ENCODE measurements at places on chromosomes 12 and 14.

GRCh38 chr14:54444681-54445080 lies 3.5 kb upstream of the CNIH1 start:
- DNase-seq, result no peak

- no peak for DNase-seq
Observed at GRCh38 chr12:8985213-8985754, 4.1 kb upstream of the KLRG1 start.

- no peak for DNase-seq
Observed at GRCh38 chr14:61101803-61102548, 120.9 kb downstream of the SLC38A6 start.

DNA sequence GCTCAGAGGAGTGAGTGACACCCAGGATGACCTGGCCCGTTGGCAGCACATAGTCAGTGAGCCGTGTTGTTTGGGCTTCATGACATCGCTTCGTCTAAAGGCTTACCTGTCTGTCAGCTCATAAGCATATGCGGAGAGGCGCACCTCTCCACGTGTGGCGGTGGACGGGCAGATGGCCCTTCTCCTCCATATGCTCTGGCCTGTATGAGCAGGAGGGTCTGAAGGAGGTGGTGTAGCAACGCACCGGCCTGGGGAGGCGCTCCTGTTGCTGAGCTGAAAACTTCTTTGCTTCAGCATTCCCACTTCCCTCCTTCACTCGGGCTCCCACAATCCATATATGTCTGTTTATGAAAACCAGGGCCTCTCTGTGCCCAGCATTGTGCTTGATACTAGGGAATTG lies 186.1 kb downstream of the TSPAN9 start:
- no peak for DNase-seq

GRCh38 chr12:89210277-89210676 lies 142.0 kb downstream of the DUSP6 start:
- no peak for DNase-seq

- DNase-seq, result no peak
Observed at GRCh38 chr12:56616925-56617324, 13.2 kb downstream of the BAZ2A start.

- no peak for DNase-seq
Observed at GRCh38 chr14:59356767-59357166, 108.4 kb downstream of the GPR135 start.

- no peak for DNase-seq
Observed at GRCh38 chr12:93780101-93780641, 103.0 kb downstream of the CRADD start.

DNA sequence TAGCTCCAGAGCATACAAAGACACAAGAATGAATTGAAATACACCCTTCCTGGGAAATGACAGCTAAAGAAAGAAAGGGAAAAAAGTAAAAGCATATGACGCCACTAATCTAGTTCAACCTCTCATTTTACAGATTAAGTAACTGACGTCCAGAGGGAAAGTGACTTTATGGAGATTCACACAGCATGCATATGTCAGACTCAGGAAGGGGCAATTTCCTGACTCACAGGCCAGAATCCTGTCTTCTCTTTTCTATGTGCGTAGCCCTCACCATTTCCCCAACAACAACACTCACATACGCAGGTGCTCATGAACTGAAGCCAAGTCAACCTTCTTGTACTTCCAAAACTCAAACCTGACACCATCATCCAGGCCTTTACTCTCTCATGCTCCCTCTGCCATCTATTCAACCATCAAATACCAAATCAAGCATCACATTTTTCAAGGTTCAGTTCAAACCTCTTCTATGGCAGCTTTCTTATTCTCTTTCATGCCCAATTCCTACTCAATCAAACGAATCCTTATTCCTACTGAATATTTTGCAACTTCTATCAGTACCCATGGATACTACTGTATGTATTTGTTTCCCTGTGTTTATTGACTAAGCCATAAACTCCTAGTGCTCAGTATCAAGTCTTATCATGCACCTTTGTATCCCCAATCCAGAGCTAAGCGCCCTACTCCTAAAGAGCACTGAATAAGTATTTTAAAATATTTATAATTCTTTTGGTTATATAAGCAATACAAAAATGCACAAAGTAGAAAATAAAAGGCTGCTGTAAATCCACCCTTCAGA lies 52.8 kb downstream of the STXBP6 start:
- DNase-seq, result no peak

- no peak for DNase-seq
Observed at GRCh38 chr12:5556946-5557673, 125.2 kb downstream of the NTF3 start.

- peak; percentile 66 for DNase-seq
Observed at GRCh38 chr12:113136128-113136989, 798 bp upstream of the RASAL1 start.

GRCh38 chr12:121466794-121467637 lies 67.1 kb downstream of the RNF34 start:
- peak; percentile 91 for DNase-seq

- DNase-seq, result no peak
Observed at GRCh38 chr14:80926397-80927082, 15.0 kb downstream of the CEP128 start.

DNA sequence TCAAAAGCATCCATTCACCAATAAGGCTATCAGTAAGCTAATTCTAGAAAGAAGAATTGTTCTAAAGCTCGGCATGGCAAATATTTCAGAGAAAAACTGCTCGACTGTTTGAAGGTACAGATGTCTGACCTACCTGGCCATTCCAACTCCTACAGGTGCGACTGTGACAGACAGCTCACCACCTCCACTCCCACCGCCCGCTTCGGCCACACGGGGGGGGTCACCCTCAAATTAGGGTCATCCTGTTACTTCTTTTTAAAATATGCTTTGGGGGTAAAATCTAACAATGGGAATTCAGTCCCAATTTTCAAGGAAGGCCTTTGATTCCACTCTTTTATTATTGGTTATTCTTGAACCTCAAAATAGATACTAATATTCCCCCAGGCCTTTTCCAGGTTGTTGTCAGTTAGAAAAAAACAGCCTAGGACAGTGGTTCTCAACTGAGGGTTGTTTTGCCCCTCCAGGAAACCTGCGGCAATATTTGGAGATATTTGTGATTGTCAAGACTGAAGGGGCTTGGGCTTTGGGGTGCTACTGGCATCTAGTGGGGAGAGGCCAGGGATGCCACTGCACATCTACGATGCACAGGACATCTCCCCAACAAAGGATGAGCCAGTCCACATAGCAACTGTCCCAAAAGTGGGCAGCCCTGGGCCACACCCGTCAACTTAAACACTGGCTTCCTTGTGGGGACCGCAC lies 81.2 kb downstream of the BCL11B start:
- no peak for DNase-seq

GRCh38 chr12:27709932-27710591 lies 570 bp upstream of the MRPS35 start:
- DNase-seq, result no peak

GRCh38 chr14:39977198-39977597 lies 545.0 kb upstream of the FBXO33 start:
- no peak for DNase-seq

GRCh38 chr14:72565917-72566316 lies 328.0 kb downstream of the DPF3 start:
- DNase-seq, result no peak

DNA sequence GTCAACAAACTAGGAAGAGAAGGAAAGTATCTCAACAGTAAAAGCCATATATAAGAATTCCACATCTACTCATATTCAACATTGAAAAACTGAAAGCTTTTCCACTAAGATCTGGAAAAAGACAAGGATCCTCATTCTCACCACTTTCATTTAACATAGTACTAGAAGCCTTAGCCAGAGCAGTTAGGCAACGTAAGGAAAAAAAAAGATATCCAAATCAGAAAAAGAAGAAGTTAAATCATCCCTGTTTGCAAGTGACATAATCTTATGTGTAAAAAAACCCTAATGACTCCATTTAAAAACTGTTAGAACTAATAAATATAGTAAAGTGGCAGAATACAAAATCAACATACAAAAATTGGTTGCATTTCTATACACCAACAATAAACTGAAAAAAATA lies 426.2 kb downstream of the BCAT1 start:
- DNase-seq, result no peak

DNA sequence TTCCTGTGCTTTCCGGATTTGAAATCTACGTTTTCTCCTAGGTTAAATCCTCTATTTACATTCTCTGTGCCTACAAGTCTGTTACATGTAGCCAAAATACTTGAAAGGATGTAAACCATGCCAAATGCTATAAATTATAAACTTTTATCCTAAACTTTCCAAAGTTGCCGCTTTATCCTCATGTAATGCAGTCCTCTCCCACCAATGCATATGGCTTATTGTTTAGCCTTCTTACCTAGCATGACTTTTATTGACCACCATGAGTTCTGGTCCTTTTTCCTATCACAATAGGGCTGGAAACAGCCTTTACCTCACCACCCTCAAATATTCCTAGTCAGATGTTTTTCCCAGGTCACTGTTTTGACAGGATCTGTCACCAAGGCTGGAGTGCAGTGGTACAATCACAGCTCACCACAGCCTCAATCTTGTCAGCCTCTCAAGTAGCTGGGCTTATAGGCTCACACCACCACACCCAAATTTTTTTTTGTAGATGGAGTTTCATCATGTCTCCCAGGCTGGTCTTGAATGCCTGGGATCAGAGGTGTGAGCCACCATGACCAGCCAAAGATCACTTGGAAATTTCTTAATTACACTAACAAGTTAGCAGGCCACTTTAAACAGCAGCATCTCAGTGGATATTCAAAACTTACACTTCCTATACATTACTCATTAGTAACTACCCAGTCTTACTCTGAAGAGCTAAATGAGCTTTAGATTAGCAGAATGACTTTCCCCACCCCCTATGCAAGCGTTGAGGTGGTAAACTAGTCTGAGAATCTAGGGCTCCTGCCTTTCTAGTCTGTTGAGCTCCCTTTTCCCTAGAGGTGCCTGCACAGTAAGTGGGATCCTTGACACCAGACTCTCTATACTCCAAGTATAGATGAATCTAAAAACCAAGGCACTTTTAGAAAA lies 4.1 kb downstream of the TUBA1B start:
- no peak for DNase-seq

DNA sequence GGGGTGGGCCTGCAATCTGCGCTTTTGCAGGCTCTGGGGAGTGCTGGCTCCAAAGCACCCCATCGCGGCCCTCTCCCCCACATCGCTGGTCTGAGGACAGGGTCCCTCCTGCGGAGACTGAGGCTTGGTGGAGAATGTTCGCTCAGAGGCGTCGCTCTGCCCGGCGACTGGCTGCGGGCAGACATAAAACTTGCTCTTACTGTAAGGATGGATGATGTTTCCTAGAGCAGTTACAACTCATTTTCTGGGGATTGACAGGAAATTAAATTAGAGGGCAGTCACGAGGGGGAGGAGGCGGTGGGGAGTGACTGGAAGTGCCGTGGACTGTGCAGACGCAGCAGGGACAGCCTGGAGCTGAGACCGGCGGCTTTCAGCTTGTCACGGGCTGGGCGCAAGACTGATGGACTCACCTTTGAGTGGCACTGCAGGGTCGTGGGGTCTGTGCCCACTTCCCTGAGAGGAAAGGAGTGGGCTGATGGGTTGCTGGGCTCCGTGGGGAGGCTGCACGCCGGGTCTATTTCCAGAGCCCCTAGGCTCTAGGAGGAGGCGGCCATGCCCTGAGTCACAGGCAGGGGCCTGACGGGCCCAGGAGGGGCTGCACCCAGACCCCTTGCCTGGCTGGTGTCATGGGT lies 32.8 kb downstream of the NOC4L start:
- no peak for DNase-seq

DNA sequence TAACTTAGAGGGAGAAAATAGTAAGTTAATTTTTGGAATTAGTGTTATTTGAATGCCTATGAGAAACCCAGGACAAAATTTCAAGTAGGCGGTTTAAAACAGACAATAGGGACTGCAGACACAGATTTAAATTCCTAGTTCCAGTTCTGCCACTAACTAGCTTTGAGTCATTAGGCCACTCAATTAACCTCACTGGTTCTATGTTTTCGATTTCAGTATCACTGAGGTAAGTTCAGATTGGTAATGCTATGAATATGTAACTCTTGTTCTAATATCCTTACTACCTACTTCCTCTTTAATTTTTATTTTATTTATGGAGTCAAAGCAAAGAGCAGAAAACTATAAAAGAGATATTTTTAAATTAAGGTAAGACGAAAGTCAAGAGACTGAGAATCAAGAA lies 52.6 kb downstream of the GALC start:
- DNase-seq, result no peak

GRCh38 chr12:66354291-66354690 lies 52.0 kb downstream of the HELB start:
- DNase-seq, result no peak

DNA sequence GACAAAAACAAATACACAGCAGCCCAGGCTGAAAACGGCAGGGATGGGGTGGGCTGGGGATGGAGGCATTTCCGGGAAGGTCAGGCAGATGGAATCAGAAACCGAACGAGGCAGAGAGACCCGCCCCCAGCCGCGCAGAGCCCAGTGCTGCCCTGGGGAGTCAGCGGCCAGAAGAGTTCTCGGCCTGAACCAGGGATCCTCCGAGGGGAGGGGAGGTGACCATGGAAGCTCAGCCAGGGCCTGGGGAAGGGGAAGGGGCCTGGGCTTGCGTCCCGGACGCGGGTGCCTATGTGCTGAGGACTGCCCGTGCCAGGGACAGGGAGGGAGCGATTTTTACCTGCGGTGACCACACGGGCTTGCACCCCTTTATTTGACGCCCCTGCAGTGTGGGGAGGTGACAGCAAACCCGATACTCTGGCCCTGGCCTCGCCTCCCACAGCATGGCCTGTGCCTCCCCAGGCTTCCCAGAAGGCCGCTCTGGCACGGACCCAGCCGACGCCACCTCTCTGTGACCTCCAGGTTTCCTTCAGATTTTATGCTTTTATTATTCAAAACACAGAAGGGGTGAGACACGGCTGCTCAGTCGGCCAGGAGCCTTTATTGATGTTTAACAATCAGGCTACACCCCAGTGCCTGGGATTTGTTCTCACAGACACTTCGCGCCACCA lies 7.7 kb downstream of the LRCOL1 start:
- no peak for DNase-seq

GRCh38 chr12:66189889-66190288 lies 875 bp downstream of the IRAK3 start:
- no peak for DNase-seq

GRCh38 chr12:106321139-106321850 lies 18.8 kb downstream of the TCP11L2 start:
- no peak for DNase-seq

DNA sequence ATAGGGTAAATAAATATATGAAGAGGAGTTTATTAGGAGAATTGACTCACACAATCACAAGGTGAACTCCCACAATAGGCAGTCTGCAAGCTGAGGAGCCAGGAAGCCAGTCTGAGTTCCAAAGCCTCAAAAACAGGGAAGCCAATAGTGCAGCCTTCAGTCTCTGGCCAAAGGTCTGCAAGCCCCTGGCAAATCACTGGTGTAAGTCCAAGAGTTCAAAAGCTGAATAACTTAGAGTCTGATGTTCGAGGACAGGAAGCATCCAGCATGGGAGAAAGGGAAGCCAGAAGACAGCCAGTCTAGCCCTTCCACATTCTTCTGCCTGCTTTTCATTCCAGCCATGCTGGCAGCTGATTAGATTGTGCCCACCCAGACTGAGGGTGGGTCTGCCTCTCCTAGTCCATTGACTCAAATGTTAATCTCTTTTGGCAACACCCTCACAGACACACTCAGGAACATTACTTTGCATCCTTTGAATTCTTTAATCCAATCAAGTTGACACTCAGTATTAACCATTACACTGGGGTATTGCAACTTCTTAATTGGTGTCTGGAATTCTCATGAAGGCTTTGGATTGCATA lies 736.5 kb upstream of the LMO3 start:
- no peak for DNase-seq
